Activated CD8-positive, alpha-beta memory T cell treated with anti-CD3 and anti-CD28 coated beads for 48 hours (primary cell): ENCODE measurements at places on chromosomes 13 and 19.

DNA sequence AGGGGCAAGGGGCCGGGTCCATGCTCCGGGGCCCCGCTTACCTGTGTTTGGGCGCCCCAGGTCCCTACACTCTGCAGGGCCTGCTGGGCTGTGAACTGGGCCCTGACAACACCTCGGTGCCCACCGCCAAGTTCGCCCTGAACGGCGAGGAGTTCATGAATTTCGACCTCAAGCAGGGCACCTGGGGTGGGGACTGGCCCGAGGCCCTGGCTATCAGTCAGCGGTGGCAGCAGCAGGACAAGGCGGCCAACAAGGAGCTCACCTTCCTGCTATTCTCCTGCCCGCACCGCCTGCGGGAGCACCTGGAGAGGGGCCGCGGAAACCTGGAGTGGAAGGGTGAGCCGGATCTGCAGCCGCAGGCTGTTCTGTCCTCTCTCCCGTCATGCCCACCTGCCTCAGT lies 1.7 kb downstream of the FCGRT start:
- DNase-seq: no peak

DNA sequence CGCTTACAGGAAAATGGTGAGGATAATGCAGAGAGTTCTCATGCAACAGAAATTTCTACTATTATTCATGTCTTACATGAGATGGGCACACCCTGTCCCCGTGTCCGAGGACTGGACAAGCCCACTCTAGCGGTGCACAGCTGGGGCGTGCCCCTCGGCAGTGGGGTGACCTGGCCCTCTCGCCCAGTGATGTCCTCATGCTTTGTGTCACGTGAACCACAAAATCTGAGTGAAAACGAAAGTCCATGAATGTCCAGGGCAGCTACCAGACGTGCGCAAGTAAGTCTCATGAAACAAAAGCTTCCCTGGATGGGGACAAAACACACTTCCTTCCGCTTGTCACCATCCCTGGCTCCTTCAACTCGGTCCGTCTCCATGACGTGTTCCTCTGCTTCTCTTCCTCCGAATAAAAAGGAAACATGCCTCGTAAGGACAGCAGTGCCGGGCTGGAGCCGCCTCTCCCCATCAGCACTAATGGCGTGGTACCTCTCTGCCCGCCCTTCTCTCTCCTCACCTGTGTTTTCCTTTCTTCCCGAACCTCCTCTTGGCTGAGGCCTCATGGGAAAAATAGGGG lies 45.6 kb downstream of the ANKRD10 start:
- no peak for DNase-seq

DNA sequence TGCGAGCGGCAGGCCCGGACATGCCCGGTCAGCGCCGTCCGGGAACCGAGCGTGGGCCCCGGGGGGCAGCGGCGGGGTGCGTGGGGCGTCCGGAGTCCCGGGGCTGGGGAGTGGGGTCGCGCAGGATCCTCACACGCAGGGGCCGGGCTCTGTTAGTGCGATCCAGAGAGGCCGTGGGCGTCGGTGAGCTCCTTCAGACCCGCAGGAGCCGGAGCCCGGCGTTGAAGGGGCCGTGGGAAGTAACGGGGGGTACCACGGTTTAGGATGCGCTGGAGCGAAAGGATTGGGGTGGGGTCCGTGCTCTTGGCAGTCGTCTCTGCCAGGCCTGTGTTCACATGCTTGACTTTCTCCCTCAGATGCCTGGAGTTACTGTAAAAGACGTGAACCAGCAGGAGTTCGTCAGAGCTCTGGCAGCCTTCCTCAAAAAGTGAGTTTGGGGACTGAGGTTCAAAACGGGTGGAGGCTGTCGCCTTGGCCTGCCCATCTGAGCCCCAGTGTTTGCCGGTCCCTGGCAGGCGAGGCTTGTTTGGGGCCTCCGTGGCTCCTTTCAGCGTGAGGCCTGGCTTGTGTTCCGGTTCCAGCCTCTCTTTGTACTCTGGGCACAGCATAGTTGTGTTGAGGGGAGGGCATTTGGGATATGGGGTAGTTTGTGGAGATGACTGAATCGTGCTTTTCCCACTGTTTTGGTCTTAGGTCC lies 512 bp downstream of the RPS19 start:
- DNase-seq: no peak

DNA sequence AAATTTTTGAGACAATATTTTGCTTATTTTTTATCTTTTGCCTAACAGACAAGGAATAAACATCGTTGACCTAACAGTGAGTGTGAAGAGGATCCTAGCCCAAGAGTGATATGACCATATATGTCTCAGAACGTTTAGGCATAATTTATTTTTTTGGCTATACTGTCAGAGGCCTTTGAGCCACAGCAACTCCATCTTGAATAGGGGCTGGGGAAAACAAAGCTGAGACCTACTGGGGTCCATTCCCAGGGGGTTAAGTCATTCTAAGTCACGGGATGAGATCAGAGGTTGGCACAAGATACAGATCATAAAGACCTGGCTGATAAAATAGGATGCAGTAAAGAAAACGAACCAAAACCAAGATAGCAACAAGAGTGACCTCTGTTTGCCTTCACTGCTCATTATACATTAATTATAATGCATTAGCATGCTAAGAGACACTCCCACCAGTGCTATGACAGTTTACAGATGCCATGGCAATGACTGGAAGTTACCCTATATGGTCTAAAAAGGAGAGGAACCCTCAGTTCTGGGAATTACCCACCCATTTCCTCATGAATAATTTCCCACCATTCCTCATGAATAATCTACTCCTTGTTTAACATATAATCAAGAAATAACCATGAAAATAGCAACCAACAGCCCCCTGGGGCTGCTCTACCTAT lies 510.9 kb upstream of the PCDH9 start:
- DNase-seq: no peak

DNA sequence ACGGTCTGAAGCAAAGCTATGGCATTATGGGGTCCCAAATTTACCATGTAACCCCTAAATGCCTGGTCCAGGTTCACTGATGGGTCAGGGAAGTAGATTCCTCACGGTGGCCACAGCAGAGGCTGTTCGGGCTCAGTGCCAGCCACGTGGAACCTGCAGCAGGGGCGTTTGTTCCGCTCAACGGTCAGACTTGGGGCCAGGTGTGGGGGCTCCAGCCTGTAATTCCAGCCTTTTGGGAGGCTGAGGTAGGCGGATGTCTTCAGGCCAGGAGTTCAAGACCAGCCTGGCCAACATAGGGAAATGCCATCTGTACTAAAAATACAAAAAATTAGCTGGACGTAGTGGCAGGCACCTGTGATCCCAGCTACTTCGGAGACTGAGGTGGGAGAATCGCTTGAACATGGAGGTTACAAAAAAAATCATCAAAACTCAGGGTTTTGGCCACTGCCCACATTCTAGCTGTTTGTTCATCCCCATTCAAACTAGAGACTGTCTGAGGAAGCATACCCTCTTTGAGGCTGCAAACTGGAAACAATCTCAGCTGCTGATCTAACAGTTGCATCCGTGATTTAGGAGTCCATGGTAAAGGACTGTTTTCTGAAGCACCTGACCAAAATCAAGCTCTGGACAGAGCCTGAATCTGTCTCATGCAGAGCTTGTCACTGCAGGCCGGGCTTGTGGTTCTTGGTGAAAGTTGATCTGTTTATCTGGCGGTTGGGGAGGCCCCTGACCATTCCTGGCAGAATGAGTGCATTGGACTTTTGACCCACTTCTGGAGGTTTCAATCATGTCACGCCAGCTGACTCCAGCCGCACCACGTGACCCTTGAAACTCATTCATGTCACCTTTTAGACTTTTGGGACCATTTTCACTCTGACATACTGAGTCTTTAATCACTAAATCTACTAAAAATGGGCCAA lies 30.2 kb upstream of the ZNF331 start:
- DNase-seq: no peak

DNA sequence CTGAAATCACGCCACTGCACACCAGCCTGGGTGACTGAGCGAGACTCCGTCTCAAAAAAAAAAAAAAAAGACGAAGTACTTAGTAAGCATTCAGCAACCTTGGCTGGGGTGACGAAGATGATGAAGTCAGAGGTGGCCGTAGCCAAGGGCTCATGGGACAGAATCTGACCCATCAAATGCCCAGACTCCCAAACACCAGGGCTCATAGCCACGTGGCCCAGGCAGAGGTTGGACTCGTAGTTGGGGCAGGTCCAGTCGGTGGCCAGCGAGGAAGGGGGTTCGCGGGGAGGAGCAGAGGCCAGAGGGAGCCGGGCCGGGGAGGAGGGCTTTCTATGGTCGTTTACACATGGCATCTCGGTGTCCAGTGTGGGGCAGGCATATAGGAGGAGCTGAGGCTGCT lies 52.1 kb upstream of the EHD2 start:
- DNase-seq: no peak

- DNase-seq: no peak
Observed at GRCh38 chr19:42270346-42271044, 1.4 kb downstream of the CIC start.

DNA sequence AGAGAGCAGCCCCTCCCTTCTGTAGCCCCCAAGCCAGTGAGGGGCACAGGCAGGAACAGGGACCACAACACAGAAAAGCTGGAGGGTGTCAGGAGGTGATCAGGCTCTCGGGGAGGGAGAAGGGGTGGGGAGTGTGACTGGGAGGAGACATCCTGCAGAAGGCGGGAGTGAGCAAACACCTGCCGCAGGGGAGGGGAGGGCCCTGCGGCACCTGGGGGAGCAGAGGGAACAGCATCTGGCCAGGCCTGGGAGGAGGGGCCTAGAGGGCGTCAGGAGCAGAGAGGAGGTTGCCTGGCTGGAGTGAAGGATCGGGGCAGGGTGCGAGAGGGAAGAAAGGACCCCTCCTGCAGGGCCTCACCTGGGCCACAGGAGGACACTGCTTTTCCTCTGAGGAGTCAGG lies 4.2 kb downstream of the KLK3 start:
- DNase-seq: no peak

DNA sequence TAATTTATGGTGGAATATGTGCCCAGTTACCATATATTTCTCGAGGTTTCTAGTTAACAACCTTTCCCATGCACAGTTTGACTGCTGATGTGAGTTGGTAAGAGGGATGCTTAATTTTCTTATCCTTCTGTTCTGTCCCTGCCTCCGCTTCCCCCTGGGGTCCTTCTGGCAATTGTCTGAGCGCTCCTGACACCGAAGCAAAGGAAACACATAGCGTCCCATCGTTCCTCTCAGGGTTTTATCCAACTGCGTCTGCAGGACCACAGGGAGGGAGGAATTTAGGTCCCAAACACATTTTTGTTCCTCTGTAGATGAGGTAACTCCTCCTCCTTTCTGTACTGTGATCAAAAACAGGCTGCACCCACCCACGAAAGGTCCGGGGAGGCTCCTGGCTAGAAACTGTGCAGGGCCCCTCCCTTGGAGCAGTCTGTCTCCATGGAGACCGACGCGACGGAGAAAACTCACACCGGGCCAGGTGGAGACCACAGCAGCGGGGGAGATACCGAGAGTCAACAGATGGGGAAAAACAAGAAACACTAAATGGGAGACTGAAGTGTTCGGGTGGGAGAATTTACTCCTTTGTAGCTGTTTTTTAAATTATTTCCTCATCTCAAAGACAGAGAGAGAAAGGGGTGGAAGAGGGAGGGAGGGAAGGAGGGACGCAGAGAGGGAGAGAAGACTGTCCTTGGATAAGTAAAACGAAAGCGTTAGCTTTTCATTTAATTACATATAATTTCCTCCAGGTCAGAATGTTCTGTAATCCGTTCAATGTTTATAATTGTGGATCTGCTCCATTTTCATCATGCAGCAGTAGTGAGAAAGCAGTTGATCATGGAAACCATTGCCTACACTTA lies 191.8 kb upstream of the NBEA start:
- no peak for DNase-seq

GRCh38 chr13:76635232-76636230 lies 250.7 kb downstream of the KCTD12 start:
- DNase-seq: no peak

- no peak for DNase-seq
Observed at GRCh38 chr13:97802213-97802612, 151.3 kb upstream of the IPO5 start.

DNA sequence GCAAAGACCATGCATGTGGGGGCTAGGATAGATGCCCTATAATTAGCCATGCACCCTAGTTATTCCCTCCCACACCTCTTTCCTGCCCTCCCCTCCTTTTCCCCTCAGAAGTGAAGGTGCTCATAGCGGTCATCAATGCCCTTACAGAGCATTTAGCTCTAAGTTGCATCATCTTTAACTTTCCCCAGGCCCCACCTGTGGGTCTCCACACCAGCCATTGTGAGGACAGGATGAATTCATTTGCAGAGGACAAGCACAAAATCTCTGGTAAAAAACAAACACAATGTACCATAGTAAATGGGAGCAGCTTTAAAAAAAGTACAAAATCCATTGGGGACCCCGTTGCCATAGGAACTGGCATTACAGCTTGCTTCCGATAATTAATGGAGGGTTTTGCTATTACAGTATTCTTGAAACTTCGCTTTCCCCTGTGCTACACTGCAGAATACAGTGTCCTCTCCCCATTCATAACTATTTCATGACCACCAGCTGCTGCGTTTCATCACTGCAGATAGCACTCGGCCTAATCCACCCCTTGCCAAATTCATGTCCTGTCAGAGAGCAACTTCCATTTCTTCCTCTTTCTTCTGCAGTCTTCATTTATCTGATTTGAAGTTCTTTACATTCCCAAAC lies 110.5 kb downstream of the ZDHHC20 start:
- DNase-seq: no peak

- DNase-seq: peak; percentile 32
Observed at GRCh38 chr19:47427241-47428176, 8.2 kb upstream of the MEIS3 start.

- DNase-seq: no peak
Observed at GRCh38 chr13:97257800-97258799, 36.0 kb downstream of the MBNL2 start.

DNA sequence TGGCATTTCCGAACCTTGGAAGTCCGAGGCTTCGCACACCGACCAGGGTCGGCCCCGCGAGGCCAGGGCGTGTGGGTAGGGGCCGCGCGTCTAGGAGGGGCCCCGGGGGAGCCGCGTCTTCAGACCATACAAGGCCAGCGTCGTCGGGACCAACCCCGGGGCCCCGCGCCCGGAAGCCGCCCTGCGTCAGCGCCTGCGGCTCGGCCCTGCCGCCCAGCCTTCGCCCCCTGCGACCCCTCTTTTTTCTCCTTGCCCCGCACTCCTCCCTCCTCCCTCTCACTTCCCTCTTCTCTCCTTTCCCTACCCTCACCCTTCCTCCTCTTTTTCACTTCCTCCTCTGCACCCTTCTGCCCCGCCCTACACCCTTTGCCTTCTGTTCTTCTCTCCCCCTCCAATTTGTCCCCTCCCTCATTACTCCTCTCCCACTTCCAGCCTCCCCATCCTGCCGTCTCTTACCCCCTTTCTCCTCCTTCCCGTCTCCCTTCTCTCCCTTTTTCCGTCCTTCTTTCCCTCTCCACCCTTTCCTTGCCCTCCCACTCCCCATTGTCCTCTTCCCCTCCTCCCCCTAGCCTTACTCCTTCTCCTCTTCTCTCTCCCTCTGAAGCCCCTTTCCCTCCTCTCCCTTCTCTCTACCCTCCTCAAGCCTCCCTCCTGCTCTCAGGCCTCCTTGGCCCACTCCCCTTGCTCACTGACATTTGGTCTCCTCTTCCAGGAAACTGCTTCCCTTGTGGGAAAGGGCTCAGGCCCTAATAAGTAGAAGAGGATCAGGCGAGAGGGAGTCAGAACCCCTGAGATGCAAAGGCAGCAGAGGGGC lies 2.2 kb upstream of the PLEKHG2 start:
- DNase-seq: no peak
